Lung (tissue), 17 donors: ENCODE measurements at places on chromosomes 2 and 18.

- no peak for DNase-seq
Measured at GRCh38 chr2:11459816-11460215, 6.1 kb downstream of the E2F6 start.

DNA sequence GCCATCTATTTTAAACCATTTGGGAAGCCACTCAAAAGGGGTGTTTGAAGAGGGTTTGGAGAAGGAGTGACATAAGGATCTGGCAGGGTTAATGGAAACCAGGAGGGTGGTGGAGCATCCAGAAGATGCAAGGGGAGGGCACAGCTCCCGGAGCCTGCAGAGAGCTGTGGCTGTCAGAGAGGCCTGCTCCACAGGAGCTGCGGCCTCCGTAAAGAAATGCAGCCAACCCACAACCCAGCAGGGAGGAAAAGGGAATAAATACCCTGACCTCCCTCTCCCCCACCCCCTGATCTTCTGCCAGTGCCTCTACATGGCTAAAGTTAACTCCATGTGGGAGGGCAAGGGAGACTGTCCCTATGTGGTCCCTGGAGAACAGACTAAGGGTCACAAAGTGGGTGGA, 567.1 kb upstream of the POU3F3 start:
- peak; percentile 42 for DNase-seq

GRCh38 chr2:168210216-168210894, 37.0 kb downstream of the STK39 start:
- DNase-seq, result no peak

DNA sequence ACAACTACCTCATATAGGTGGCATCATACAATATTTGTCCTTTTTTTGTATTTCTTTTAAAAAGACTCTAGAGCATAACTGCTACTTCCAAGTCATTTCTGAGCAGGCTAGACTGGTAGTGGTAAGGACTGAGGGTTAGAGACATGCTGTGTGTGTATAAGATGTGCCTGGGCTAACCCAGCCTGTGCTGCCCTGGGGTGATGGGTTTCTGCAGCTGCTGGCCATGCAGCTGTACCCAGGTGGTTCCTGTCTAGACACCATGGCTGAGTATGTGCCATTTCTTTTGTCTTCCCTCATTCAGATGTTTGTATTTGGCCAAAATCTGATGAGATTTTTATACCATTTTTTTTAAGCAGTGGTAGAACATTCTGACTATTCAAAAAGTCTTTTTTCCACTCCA, 40.0 kb downstream of the MERTK start:
- no peak for DNase-seq

GRCh38 chr18:33573193-33573592, 4.8 kb upstream of the ASXL3 start:
- DNase-seq, result no peak

- no peak for DNase-seq
Measured at GRCh38 chr2:120943403-120944034, 207.9 kb downstream of the GLI2 start.

DNA sequence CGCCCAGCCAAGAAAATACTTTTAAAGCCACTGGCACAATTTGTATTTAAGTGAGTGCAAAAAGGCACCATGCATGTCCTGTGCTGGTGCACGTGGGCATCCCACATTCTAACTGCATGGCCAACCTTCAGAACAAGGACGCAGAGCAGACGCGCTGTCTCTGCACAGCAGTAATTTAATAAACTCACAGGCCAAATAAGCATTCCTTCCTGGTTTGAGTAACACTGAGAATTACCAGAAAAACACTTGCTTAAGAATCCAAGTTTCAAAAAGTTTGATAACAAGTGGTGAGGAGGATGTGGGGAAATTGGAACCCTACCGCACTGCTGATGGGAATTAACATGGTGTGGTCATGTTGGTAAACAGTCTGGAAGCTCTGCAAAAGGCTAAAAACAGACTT, 38.7 kb downstream of the RPL31 start:
- DNase-seq, result no peak

GRCh38 chr18:47160256-47160655, 10.0 kb upstream of the HDHD2 start:
- no peak for DNase-seq

DNA sequence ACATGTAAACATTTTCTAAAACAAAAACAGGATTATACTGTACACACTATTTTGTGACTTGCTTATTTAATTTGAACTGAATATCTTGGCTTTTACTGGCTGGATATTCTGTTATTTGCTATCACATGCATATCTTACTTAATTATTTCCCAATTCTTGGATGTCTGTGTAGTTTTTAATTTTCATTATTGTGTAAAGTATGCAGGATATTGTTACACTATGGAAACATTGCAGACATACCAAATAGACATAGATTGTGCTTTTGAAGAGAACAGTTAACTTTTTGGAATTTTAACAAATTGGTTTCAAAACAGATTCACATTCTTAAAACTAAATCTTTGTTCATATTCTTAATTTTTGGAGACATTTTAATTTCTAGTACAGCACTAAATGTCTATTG, 2.1 kb downstream of the PHOSPHO2 start:
- DNase-seq, result no peak

DNA sequence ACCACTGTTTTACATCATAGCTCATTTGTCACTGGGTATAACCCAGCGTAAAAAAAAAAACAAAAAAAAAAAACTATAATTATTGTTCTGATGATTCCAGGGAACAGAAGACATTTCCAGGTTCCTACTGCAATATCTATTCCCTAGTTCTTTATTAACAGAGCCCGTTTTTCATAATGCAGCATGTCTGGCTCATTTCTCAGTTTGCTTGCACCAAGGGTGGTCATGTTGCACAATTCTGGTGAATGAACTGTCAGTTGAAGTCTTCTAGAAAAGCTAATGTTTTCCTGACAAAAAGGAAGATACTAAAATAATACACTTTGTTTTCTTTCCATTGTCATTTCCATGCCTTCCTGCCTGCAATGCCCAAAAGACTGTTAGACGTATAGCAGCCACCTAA, 180.1 kb downstream of the RDH14 start:
- peak; percentile 62 for DNase-seq

- peak; percentile 35 for DNase-seq
Measured at GRCh38 chr2:205496772-205497171, 185.5 kb upstream of the NRP2 start.

GRCh38 chr2:152525277-152525838, 190.4 kb downstream of the FMNL2 start:
- DNase-seq, result peak; percentile 50

GRCh38 chr2:171341394-171342066, 92.3 kb downstream of the METTL8 start:
- DNase-seq, result no peak

- no peak for DNase-seq
Measured at GRCh38 chr2:128406736-128407554, 88.3 kb upstream of the HS6ST1 start.

DNA sequence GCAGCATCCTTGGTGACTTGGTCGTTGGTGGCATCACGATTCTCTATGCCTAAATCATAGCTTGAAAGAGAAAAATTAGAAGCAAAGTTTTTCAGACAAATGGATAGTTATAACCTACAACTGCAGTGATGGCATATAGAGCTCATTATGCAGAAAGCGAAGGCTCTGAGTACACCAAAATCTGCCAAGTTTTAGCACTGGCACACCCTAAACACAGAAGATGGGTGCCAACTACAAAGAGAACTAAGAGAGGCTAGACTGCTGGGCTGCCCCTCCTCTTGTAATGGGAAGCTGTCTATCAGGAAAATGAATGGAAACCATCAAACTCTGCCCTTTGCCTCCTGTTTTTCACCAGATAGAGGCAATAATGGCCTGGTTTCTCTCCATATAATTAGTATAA, 6.3 kb downstream of the IDH1 start:
- no peak for DNase-seq

DNA sequence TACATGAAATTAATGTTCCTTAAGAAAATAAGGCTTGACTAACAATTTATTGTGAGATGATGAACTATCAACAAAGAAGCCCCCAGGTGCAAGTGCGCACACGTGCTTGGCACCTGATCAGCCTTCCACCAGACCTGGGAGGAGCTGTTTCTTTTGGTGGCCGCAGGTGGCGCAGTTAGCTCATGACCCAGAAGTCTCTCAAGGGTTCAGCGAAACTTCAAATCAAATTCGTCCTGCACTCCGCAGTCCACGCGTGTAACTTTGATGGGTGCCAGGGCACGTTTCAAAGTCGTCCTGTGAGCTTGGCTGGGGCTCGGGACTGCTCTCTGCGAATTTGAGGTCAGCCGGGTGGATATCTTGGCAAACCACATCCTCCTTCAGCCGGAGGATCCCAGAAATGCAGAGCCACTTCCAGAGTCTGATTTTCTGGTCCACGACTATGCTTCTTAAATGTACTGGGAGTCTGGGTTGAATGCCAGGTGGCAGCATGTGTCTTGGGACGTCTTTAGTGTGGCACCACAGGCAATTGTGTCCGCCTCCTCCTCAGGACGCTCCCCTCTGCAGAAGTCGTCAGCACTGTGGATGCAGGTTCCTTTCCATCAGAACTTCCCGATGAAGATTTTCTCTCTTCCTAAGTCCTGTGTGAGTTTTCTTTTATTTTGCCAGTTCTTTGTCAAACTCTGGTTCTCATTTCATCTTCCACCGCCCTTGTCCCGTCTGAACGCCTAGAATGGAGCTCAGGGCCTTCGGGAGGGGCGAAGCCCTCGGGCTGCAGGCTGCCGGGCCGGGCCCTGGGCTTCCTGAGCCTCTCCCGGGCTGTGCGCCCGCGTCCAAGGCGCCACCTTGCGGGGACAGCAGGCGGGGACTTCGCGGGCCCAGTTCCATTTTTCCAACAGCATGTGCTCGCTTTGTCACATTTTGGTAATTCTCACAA, 61.3 kb upstream of the RAPGEF4 start:
- DNase-seq, result peak; percentile 44

- no peak for DNase-seq
Measured at GRCh38 chr2:85095094-85095493, 38.1 kb upstream of the TCF7L1 start.

DNA sequence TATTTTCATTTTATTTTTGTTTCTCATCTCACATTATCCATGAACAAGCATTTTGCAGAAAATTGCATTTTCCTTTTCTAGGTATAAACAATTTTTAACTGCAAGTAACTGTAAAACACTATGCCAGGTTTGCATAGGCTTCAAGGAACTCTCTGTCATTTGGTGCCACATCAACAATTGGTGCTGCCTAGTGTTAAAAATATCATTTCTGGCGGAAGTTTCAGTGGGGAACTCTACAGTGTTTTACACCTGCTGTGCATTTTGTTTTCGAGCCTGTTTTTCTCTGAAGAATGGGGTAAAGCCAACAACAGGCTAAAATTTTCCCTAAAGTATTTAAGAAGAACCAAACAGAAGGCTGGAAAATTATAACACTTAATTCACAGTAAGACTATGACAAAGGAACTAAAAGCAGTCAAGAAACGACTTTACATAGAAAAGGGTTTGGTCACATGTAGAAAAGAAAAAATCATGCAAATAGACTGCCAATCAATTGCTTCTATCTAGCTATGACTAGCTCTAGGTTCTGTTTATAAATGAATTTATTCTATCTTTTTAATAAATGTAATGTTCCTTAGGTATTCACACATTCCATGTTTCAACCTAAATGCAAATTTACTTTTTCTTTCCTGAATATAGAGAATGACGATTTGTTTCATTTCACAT, 21.4 kb upstream of the FRZB start:
- DNase-seq, result no peak

- no peak for DNase-seq
Measured at GRCh38 chr18:55078303-55078932, 119.2 kb upstream of the CCDC68 start.

DNA sequence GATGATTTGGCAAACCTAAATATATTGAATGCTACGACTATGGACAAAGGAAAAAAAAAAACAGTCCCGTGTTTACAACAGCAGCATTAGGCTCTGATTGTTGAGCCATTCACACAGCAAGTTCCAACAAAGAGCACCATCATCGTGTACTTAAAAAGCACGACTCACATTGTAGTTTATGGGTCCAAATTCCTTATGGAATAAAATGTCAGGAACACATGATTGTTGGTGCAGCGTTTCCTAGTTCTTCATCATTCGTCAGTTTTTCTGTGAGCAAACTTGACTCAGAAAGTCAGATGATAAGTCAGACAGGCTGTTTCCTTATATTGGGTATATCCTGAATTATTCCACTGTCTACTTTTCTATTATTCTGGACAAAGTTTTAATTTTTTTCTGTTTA, 10.0 kb upstream of the KIDINS220 start:
- no peak for DNase-seq

GRCh38 chr18:60038731-60039130, 138.9 kb downstream of the PMAIP1 start:
- DNase-seq, result no peak

GRCh38 chr2:105915005-105915558, 170.4 kb downstream of the NCK2 start:
- no peak for DNase-seq

DNA sequence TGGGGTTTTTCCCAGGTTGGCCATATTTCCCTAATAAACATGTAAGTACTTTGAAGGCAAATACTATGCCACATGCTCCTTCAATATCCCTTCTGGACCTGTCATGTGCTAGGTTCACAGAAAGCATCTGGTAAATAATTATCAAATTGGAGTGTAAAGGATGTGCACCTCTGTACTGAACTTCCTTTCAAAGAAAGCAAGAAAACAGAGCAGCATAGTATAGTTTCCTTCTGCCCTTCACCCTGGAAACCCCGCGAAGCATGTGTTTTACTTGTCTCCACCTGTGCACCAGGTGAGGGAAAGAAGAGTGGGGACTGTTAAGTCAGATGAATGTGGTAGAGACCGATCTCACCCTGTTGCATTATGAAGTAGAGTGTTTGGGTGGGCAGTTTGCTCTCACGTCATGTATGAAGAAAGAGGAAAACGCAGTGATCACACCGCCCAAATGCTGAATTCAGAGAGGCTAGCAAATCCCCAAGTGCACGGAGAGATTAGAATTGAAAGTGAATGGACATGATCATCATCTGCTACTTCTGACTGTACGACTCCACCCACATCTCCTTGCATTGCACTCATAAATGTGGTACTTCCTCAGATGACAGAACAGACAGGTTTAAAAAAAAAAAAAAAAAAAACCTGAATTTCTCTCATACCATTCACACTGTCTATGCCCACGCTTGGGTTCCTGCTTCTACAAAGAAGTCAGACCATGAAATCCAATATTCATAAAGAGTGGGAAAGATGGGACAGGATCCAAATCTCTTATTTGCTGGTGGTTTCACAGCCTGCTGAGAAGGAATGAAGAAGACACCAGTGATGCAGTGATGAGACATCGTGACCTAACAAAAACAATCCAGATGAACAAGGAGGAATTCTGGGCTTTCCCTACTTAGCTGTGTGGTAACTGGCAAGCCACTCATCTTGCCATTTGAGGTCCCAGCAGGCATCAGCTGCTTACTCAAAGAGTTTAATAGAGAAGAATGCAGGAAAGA, 448.6 kb downstream of the BCL11A start:
- no peak for DNase-seq

GRCh38 chr2:108541451-108541850, 7.2 kb downstream of the LIMS1 start:
- peak; percentile 31 for DNase-seq

DNA sequence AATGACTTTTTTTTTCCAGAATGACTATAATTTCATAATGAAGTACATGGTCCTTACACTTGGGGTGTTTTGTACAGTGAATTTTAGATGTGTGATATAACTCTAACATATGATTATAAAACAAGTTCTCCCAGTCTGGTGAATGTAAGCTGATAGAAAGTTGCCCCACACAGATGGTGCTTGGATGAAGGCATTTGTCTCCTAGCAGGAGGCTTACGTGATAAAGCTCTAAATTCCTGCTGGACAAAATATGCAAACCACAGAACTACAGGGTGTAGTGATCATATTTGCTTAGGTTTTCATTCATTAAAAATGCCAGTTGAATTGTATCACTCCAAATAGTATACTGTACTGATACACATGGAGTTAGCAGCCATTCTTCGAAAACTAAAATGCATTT, 85.5 kb downstream of the DSC3 start:
- no peak for DNase-seq

- no peak for DNase-seq
Measured at GRCh38 chr2:108604196-108604595, 69.9 kb downstream of the LIMS1 start.
